ENCODE measurements at places on chromosomes 12 and 14.
A peak's percentile ranks its signal among the peaks of the same experiment; 100 is the strongest.

DNA sequence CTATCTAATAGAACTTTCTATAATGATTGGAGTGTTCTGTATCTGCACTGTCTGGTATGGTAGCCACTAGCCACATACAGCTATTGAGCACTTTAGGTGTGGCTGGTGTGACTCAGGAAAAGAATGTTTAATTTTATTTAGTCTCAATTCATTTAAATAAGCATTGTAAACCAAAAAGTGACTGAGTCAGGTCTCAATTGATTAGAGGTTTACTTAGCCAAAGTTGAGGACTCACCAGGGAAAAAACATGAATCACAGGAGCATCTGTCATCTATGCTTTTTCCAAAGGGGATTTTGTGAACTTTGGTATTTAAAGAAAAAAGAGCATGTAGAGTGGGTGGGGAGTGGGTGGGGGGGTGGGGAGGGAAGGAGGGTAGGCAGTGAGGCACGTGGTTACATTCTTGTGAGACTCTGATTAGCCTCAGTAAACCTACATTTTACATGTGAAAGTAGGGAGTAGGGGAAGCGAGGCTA is 473.1 kb downstream of the ATP23 start:
- DNase-seq = no peak

- DNase-seq = no peak
These were observed 8.7 kb upstream of the GPR132 start for GRCh38 chr14:105073720-105074600.

DNA sequence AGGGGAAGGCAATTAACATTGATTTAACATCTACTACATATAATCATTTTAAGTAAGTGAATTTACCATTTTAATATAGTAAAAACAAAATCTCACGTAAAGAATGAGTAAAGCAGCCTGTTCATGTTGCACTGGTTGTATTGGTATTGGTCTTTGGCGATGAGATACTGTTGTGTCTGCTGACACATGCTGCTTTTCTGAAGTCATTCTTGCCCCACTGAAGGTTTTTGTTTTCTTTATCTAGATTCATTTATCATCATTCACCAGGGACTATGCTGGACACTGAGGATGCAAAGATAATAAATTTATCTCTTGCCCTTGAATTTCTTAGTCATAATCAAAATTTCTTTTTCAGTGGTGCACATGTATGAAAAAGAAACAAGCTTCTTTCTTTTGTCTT is 246.2 kb upstream of the NPAS3 start:
- DNase-seq = no peak

DNA sequence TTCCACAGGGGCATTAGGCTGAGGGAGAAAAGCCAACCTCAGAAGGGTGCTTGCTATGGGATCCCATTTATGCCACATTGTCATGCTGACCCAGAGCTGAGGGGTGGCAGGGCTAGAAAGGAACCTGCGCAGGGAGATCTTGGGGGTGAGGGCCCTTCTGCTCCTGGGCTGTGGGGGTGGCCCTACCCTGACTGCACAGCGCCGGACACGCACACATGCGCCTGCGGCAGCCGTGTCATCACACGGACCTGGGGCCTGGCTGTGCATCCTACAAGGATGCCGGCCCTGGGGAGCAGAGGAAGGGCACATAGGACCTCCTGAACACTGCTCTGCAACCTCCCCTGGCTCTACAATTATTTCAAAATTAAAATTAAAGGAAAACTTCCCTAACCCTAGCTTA is 6.9 kb downstream of the CDCA4 start:
- DNase-seq = no peak

DNA sequence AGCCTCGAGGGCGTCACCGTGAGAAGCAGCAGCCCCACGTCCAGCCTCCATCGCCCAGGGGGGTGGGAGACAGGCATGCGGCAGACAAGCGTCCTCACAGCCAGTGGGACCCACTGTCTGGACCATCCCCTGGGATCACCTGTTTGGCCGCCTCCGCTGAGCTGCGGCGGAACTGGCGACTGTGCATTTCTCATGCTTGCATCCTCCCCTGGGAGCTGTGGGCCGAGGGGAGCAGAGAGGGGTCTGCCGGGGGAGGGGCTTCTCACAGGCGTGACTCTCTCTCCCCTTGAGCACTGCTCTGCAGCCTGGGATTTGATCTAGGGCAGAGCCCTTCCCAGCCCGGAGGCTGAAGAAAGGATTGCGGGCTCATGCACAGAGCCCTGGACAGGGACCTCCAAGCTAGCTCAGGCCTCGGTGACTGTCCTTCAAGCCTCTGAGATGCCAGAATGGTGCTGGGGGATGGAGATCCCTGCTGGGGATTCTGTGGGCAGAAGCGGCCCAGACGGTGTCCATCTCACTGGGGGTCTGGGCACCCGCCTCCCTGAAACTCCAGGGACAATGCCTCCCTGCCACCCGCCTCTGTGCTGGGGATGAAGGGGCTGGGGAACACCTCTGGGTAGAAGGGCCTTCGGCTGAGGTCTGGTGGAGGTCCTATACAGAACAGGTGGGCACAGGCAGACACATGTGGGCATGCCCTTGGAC is 61.1 kb downstream of the PRIMA1 start:
- no peak for DNase-seq

GRCh38 chr12:1384910-1385309 is 209.5 kb downstream of the FBXL14 start:
- DNase-seq = no peak

GRCh38 chr14:58954052-58954451 is 234.4 kb upstream of the DAAM1 start:
- DNase-seq = no peak

- DNase-seq = no peak
These were observed 9.8 kb upstream of the ABHD12B start for GRCh38 chr14:50862036-50862570.

GRCh38 chr14:61042220-61042619 is 61.2 kb downstream of the SLC38A6 start:
- no peak for DNase-seq

- no peak for DNase-seq
These were observed 914.2 kb upstream of the ATXN7L3B start for GRCh38 chr12:73623421-73623820.

DNA sequence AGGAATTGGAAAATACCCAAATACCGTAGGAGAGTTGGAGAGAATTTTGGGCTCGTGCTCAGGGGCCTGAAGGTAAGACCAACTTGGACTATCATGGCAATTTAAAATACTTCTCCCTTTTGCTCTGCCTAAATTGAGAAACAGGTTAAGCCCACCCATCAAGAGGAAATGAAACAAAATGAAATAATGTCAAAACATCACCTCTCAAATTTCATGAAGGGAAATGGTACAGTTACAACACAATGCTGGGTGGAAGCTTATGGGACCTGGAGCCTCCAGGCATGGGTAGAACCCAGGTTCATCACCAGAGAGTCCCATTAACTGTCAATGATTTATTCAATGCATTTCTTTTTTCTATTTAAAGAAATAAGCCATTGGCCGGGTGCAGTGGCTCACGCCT is 33.7 kb downstream of the FOS start:
- DNase-seq = no peak

GRCh38 chr12:43066471-43066870 is 476.9 kb upstream of the PRICKLE1 start:
- no peak for DNase-seq

DNA sequence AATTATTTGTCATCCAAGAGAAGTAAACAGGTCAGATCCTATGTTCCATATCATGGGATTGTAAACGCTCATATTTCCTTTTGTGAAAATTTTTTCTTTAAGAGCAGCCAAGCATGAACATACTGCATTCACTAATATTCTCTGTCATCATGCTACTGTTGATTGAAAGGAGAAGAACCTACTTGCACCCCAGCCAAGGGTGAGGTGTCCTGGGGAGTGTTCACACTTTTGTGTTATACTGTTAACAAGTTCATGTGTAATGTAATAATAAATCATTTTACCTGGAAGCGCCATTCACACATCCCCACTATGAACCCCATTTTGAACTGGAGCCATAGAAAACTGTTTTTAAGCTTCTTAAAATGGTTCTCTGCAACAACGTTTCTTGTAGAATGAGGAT is 53.6 kb downstream of the HMGA2 start:
- no peak for DNase-seq

DNA sequence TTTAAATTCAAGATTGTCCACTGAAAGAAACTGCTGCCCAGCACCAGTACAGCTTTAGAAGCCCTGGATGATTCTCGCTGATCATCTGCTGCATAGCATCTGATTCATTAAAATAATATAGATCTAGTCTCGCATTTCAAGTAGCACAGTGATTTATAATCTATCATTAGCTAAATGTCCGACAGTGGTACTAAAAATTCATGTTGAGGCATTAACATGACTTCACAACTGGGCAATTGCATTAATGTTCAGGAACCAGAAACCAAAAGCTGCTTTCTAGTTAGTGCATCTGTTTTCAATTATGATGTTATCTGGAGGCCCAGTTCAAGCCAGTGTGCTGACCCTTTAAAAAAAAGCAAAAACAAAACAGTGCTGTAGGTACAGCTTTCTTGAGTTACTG is 1987.2 kb upstream of the SEL1L start:
- DNase-seq = no peak

DNA sequence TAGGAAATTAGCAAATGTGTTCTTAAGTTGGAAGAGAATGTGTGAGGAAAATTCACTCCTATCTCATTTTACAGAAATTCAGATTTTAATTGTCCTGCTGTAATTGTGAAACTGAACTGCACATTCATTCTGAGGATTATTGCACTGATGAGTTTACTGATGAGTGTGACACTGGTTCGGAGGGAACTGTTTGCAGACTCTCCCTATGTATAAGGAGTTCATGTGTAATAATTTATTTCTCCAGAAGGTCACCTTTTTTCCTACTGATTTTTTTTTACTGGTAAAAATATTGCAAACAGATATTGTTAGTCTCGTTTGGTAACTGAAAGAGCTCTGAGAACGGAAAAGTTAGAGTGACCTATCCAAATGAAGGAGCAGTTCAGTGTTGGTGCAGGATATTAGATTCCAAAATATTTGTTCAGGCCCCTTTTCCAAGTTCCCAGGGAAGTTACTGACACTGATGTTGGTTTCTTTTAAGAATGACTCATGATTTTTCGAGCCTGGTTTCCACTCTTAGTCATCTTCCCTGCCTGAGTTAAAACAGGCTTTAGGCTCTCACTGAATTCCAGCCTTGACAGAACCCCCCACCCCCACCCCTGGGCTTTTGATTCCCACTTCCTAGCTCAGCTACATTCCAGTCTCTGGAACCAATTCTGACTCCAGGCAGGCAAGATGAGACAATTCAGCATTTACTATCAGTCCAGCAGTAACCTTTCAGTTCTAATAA is 18.4 kb downstream of the ANO6 start:
- peak; percentile 81 for DNase-seq

GRCh38 chr12:108575199-108575912 is 13.0 kb downstream of the ISCU start:
- DNase-seq = no peak

GRCh38 chr14:105281371-105282097 is 19.3 kb downstream of the BRF1 start:
- DNase-seq = no peak

GRCh38 chr14:85527445-85528035 is 2.4 kb upstream of the FLRT2 start:
- DNase-seq = no peak

All from LoVo (cell line).